Tibial nerve (tissue), 4 donors: ENCODE measurements at places on chromosomes 3 and 15. TPM values are rescaled to one million over a fixed set of nuclear protein-coding genes. Genes with fewer than 3 reads are reported as not detected.

The GPR156 gene
- 0.21 TPM for total RNA-seq

The ZNF80 gene
- not detected for total RNA-seq

DNA sequence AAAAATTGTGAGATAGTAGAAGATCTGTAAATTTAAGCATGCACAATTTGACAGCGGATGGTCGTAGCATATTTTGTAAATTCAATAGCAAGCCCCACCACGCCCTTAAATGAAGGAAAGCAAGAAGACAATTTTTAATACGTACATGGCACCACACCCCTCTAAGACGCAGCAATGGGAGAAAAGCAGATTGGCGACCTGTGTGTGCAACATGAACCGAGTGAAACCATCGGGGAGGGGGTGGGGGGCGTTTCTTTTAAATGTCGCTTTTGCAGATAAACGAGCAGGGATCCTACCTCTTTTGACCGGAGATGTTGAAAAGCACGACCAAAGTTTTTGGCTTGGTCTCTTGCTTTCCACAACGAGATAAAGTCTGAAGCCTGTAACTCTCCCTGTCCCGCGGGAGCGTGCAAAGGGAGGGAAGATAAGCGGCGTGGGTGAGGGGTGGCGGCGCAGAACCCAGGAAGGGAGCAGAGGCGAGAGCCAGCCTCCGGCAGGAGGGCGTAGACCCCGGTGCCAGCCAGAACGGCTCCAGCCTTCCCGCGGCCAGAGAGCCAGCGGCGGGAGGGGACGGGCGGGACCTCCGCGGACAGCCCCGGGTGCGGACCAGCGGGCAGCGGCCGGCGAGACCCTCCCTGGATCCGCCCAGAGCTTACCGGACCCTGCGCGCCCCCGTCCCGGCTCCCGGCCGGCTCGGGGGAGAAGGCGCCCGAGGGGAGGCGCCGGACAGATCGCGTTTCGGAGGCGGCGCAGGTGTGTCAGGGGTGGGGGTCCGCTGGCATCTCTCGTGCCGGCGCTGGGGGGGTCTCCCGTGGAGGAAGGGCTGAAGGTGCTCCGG, at the start of gene CHL1:
TSS of gene CHL1 (plus strand) at position 453 of the 838 bp plus-strand sequence. CDS start 123,014 bp downstream, outside the sequence.
- H3K27me3 ChIP-seq: peaks cover 14% of the 10 kb centered on the region
- DNase-seq: no peak
- peak within 1 kb of the TSS; percentile 62 for H3K4me3 ChIP-seq

DNA sequence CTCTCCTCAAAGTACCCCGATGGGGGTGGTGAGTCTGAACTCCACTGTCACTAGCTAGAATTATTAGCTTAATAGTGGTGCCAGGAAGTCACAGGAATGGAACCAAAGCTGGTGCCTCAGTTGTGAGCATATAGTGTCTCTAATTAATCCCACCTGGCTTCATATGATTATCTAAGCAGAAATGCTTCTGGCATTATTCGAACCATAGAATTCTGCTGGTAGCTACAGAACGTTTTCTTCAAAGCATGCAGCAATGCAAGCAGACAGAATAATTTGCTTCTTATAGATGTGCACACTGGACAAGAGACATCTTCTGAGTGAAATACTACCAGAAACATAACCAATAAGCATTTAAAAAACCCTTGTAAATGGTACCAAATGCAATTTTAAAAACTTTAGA, 160.9 kb downstream of the IMPG2 start:
- H3K27me3 ChIP-seq: no peaks in the 10 kb centered on the region
- no peaks in the 10 kb centered on the region for H3K36me3 ChIP-seq
- H3K4me1 ChIP-seq: no peaks in the 10 kb centered on the region

GRCh38 chr15:76330080-76330680, 6.4 kb upstream of the ISL2 start:
- H3K4me1 ChIP-seq: peaks cover 1% of the 10 kb centered on the region
- peaks cover 5% of the 10 kb centered on the region for H3K27me3 ChIP-seq
- H3K4me3 ChIP-seq: no peak overlapping the region
- no peak overlapping the region for H3K27ac ChIP-seq
- DNase-seq: peak; percentile 55
- H3K36me3 ChIP-seq: no peaks in the 10 kb centered on the region

GRCh38 chr3:52477076-52477795, 17.9 kb upstream of the STAB1 start:
- peaks cover 100% of the 10 kb centered on the region for H3K36me3 ChIP-seq
- H3K27me3 ChIP-seq: no peaks in the 10 kb centered on the region
- H3K4me1 ChIP-seq: peaks cover 54% of the 10 kb centered on the region
- DNase-seq: no peak
- no peak overlapping the region for H3K27ac ChIP-seq

DNA sequence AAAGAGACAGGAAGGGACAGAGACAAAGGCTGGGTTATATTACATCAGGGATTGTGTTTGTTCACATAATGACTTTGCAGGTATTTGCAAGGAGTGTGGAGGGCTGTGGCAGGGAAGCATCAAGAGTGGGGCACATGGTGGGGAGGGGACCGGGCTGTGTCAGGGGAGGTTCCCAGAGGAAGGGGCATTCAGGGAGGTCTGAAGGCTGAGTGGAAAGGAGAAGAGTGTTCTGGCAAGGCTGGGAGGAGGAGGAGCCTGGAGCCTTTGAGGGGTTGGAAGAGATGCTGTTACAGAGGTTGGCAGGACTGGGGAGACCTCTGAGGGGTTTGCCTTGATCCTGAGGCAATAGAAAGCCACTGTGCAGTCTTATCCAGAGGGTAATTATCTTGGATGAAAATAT, 49.4 kb downstream of the EXOG start:
- no peaks in the 10 kb centered on the region for H3K27me3 ChIP-seq
- H3K36me3 ChIP-seq: no peaks in the 10 kb centered on the region
- DNase-seq: no peak
- H3K4me3 ChIP-seq: no peak overlapping the region

DNA sequence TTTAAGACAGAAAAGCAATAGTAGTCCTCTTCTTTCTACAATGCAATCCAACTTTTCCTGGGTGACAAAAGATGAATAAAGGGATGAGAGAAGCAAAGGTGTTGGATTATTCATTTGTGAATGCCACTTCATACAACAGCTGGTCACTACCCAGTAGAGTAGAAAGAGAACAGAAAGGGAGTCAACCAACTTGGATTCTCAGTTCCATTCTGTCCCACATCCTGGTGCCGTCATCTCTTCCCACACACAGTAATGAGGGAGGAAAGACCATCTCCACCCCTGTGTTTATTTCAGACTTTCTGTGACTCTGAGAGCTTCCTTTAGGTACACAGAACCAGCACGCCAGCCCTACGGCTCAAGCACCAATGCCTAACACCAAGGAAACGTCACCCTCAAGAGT, 71.0 kb downstream of the FOXP1 start:
- no peaks in the 10 kb centered on the region for H3K4me1 ChIP-seq
- no peaks in the 10 kb centered on the region for H3K27me3 ChIP-seq
- no peak overlapping the region for H3K27ac ChIP-seq
- H3K36me3 ChIP-seq: no peaks in the 10 kb centered on the region

DNA sequence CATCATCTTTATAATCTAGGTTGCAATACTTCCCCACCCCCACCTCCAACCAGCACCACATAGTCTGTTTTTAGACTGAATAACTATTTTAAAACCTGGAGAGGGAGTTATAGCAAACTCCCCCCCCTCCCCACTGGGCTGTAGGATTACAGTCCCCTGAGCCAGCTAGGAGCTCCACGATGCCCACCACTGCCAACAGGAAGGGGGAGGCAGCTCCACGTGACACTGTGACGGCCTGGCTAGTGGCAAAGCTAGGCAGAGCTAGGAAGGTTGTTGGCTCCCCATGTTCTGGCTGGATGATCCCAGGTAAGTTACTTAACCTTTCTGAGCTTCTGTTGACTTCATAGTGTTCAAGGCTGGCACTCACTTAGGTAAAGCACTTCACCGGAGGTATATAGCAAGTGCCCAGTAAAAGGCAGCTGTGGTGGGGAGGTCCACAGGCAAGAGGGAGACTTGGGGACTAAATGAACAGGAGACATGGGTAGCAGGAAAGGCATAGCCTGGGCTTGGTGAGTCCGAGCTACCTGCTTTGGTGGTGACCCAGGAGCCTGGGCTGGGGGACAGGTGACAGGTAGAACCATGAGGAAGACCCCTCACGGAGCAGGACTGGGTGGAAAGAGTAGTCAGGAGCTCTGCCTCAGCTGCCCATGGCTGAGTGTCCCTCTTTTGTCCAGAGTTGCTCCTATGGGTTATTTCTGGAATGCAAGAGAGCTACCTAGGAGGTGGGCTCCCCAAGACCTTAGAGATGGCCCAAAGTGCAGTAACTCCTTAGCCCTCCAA, 4.0 kb upstream of the TBC1D21 start:
- no peaks in the 10 kb centered on the region for H3K36me3 ChIP-seq
- H3K27ac ChIP-seq: no peak overlapping the region
- no peaks in the 10 kb centered on the region for H3K4me1 ChIP-seq
- no peak for DNase-seq
- H3K27me3 ChIP-seq: peaks cover 40% of the 10 kb centered on the region
- H3K4me3 ChIP-seq: no peak overlapping the region

DNA sequence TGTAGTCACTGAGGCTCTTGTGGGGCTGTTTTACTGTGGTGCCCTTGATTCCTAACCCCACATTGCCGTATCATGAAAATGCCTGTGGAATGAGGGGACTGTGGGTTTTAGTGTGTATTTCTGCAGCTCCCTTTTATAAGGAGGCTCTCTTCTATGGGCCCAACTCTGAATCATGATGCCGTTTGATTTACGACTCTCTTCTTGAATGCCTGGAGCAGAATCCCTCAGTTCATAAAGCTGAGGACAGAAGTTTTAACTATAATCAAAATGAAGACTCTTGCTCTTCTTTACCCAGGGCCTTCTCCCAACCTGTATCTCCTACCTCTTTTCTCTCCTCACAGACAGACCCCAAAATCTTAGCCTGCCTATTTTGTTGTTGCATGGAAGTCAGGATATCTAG, 109.5 kb downstream of the RARB start:
- no peak overlapping the region for H3K27ac ChIP-seq
- H3K4me3 ChIP-seq: no peak overlapping the region
- no peak for DNase-seq
- no peaks in the 10 kb centered on the region for H3K27me3 ChIP-seq

- peak overlapping the region; percentile 25 for H3K4me3 ChIP-seq
- no peaks in the 10 kb centered on the region for H3K27me3 ChIP-seq
- peak overlapping the region; percentile 52 for H3K27ac ChIP-seq
- DNase-seq: no peak
Measured at GRCh38 chr15:45630917-45631691, 3.7 kb upstream of the SQOR start.

DNA sequence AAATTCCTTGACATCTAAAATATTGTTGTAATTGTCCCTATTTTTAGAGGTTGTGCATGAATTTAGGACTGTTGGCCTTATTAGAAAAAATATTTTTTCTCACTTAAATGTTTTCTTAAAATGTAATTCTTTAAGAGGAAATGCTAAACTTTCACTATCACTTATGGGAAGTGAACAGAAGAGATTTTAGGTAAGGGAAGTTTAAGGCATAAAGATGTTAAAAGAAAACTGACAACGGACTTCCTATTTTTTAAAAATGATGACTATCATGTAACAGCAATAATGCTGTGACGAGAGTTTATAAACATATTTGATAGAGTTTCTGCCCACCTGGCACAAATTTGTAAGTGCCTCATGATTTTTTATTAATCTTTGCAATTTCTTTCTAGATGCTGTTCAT, 3.1 kb downstream of the C3orf38 start:
- peaks cover 3% of the 10 kb centered on the region for H3K36me3 ChIP-seq
- H3K27me3 ChIP-seq: no peaks in the 10 kb centered on the region
- H3K27ac ChIP-seq: no peak overlapping the region
- DNase-seq: no peak
- no peak overlapping the region for H3K4me3 ChIP-seq
